ENCODE measurements at places on chromosomes 4 and X. TPM values are rescaled to one million over a fixed set of nuclear protein-coding genes. Genes with fewer than 3 reads are reported as not detected.

CXCL3 gene
- not detected for polyA plus RNA-seq

ZNF275 gene
- 4.9 TPM for polyA plus RNA-seq

RHOXF2B gene
- polyA plus RNA-seq: not detected

POU3F4 gene
- polyA plus RNA-seq: not detected

PCSK1N gene
- polyA plus RNA-seq: 0.51 TPM

CT83 gene
- polyA plus RNA-seq: not detected

STBD1 gene
- polyA plus RNA-seq: not detected

PNMA3 gene
- not detected for polyA plus RNA-seq

PCGF3 gene
- polyA plus RNA-seq: 6.1 TPM

GLRB gene
- polyA plus RNA-seq: not detected

TLL1 gene
- polyA plus RNA-seq: not detected

OTC gene
- not detected for polyA plus RNA-seq

CXXC4 gene
- polyA plus RNA-seq: not detected

SPANXC gene
- not detected for polyA plus RNA-seq

LEF1 gene
- 14.5 TPM for polyA plus RNA-seq

NLRP2B gene
- not detected for polyA plus RNA-seq

VGLL1 gene
- not detected for polyA plus RNA-seq

NUP62CL gene
- 3.1 TPM for polyA plus RNA-seq

OR13H1 gene
- polyA plus RNA-seq: not detected

CXCL1 gene
- polyA plus RNA-seq: not detected

MAGEB6 gene
- not detected for polyA plus RNA-seq

SUPT20HL2 gene
- not detected for polyA plus RNA-seq

SYAP1 gene
- 19.8 TPM for polyA plus RNA-seq

NLGN3 gene
- polyA plus RNA-seq: 0.15 TPM

CENPE gene
- 0.49 TPM for polyA plus RNA-seq

MAB21L2 gene
- polyA plus RNA-seq: not detected

GEMIN8 gene
- polyA plus RNA-seq: 29.5 TPM

DGKK gene
- 0.05 TPM for polyA plus RNA-seq

ANXA10 gene
- polyA plus RNA-seq: not detected

TIGD2 gene
- polyA plus RNA-seq: 5.0 TPM

FGA gene
- not detected for polyA plus RNA-seq

PPEF1 gene
- polyA plus RNA-seq: not detected

FAM149A gene
- polyA plus RNA-seq: not detected

RIPPLY1 gene
- not detected for polyA plus RNA-seq

FGF2 gene
- polyA plus RNA-seq: not detected

SPANXN1 gene
- not detected for polyA plus RNA-seq

GABRG1 gene
- polyA plus RNA-seq: not detected

EGF gene
- 0.51 TPM for polyA plus RNA-seq

Measured in IgD-negative memory B cell (primary cell).